ENCODE measurements at places on chromosomes 11 and 22. TPM values are rescaled to one million over a fixed set of nuclear protein-coding genes. Genes with fewer than 3 reads are reported as not detected.
A peak's percentile ranks its signal among the peaks of the same experiment; 100 is the strongest.

Gene BATF2
- total RNA-seq: 5.7 TPM

Gene OLFML1
- 0.66 TPM for total RNA-seq

Gene MOGAT2
- total RNA-seq: 0.09 TPM

Gene HTR3A
- total RNA-seq: 0.49 TPM

Gene OR51B4
- not detected for total RNA-seq

- no peaks in the 10 kb centered on the region for H3K36me3 ChIP-seq
- no peaks in the 10 kb centered on the region for H3K4me1 ChIP-seq
- DNase-seq: no peak
- H3K4me3 ChIP-seq: no peak overlapping the region
- H3K27ac ChIP-seq: no peak overlapping the region
- no peaks in the 10 kb centered on the region for H3K27me3 ChIP-seq
Measured at GRCh38 chr22:27556371-27556770, 245.2 kb downstream of the MN1 start.

DNA sequence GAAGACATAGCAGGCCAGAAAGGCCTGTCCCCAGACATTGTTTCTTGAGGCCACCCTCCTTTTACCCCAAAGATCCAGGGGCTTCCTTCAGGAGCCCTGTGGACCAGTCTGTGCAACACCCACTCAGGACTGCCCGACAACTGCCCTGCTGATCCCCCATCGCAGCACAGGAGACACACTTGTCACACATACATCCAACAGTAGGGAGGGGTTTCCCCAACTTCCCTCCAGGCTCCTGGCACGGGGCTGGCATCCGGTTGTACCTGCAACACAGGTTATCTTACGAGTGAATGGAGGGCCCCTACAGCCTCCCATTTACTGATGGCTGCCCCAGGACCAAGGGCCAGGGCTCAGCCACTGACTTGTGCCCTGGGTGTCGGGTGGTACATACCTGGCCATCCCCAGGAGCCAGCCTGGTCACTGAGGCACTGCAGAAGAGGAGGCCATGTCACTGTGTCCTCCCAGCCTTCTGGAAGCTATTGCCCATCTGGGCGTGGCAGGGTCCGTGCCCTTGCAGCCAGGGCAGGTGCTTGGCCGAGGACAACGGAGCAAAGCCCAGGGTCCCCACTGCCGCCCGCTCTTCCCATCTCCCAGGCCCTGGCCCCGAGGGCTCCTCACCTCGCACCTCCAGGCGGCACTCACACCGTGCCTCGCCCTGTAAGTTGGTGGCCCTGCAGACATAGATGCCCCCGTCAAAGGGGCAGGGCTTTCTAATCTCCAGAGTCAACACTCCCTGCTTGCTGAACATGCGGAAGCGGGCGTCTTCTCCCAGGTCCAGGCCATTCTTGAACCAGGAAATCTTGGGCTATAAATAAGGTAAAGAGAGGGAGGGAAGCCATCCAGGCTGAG, 20.8 kb downstream of the MYBPC3 start:
- H3K27ac ChIP-seq: no peak overlapping the region
- peaks cover 19% of the 10 kb centered on the region for H3K36me3 ChIP-seq
- no peak for DNase-seq
- H3K27me3 ChIP-seq: no peaks in the 10 kb centered on the region
- H3K4me3 ChIP-seq: no peak overlapping the region
- H3K4me1 ChIP-seq: no peaks in the 10 kb centered on the region

DNA sequence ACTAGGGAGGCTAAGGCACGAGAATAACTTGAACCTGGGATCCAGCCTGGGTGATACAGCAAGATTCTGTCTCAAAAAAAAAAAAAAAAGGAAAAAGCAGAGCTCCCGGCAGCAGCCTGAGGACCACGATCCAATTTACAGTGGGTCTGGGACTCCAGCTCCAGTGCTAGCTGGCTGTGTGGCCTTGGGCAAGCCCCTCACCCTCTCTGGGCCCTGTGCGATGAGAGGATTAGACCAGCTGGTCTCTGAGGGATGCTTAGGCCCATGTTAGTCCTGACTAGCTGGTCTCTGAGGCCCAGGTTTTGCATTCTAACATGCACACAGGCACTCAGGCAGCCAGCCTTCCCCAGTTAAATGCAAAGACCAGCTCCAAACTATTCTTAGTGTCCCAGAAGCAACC, 13.7 kb downstream of the CARD10 start:
- peaks cover 39% of the 10 kb centered on the region for H3K4me1 ChIP-seq
- H3K27me3 ChIP-seq: no peaks in the 10 kb centered on the region
- H3K36me3 ChIP-seq: no peaks in the 10 kb centered on the region
- no peak overlapping the region for H3K27ac ChIP-seq

DNA sequence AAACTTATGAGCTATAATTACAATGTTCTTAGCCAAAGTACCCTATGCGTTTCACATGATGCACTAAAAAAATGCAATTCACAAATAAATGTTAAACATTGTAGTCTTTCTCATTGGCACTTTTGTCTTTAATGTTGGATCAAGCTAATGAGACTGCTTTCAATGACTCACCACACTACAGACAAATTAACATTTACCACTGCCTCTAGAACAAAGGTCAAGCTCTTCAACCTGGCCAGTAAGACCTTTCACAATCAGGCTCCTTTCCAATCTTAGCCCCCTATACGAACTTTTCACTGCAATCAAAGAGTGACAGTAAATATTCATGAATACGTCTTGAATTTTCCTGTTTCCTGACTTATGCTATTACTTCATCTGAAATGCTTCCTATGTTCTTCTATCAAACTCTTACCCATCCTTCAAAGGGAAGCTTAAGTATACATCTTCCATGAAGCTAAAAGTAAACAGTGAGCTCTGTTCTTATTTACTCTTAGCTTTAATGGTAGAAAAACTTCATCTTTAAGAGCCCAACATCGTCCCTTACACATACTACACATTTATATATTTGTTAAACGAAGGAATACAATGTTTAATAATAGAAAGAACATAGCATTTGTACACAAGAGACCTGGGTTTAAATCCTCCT, 326.6 kb upstream of the PITPNB start:
- no peaks in the 10 kb centered on the region for H3K4me1 ChIP-seq
- H3K4me3 ChIP-seq: no peak overlapping the region
- H3K27ac ChIP-seq: no peak overlapping the region
- no peaks in the 10 kb centered on the region for H3K27me3 ChIP-seq

- H3K36me3 ChIP-seq: no peaks in the 10 kb centered on the region
- H3K27me3 ChIP-seq: no peaks in the 10 kb centered on the region
- H3K4me1 ChIP-seq: no peaks in the 10 kb centered on the region
- DNase-seq: no peak
Measured at GRCh38 chr22:37109242-37109917, at the start of gene TMPRSS6. Gene TMPRSS6 (minus strand): TSS chr22:37109713. CDS start chr22:37103417, 6,296 bp downstream.

DNA sequence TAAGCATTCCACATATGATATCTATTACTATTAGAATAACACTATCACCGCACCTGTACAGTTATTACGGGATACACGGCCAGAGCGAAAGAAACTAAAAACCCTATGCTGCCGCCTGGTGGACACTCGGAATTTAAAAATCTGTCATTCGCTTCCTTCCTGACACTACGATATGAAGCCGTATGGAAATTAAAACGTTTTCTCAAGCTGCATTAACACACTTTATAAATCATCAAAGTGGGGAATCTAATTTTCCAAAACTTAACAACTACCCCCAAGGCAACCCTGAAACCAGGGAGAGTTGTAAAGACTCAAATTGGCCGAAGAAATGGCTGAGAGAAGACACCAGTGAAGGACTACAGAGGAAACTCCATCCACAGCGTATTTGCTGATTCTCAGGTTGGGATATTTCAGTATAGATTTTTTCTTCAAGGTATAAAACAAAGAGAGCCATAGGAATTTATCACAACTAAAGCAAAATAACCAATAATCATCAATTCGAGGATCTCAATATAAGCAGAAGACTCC, 1.4 kb downstream of the CCDC73 start:
- H3K4me3 ChIP-seq: no peak overlapping the region
- H3K27me3 ChIP-seq: no peaks in the 10 kb centered on the region
- DNase-seq: no peak
- no peaks in the 10 kb centered on the region for H3K36me3 ChIP-seq
- no peak overlapping the region for H3K27ac ChIP-seq
- H3K4me1 ChIP-seq: no peaks in the 10 kb centered on the region

DNA sequence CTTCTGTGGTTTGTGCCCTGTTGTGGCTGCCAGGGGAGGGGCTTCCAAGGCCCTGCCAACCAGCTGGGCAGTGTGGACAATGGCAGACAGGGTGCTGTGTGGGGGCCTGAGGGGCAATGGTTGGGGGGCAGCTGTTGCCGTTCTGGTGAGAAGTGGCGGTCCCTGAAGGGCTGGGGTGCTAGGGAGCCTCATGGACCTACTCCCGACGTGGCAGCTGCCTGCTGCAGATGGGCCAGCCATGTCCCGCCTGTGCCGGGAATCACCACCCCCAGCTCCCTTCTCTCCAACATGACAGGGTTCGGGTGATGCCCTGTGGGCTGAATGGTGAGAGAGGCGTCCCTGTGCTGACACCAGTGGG, 74.2 kb downstream of the KCNQ1 start:
- no peaks in the 10 kb centered on the region for H3K36me3 ChIP-seq
- no peaks in the 10 kb centered on the region for H3K27me3 ChIP-seq
- DNase-seq: peak; percentile 9
- H3K4me3 ChIP-seq: no peak overlapping the region
- no peak overlapping the region for H3K27ac ChIP-seq

DNA sequence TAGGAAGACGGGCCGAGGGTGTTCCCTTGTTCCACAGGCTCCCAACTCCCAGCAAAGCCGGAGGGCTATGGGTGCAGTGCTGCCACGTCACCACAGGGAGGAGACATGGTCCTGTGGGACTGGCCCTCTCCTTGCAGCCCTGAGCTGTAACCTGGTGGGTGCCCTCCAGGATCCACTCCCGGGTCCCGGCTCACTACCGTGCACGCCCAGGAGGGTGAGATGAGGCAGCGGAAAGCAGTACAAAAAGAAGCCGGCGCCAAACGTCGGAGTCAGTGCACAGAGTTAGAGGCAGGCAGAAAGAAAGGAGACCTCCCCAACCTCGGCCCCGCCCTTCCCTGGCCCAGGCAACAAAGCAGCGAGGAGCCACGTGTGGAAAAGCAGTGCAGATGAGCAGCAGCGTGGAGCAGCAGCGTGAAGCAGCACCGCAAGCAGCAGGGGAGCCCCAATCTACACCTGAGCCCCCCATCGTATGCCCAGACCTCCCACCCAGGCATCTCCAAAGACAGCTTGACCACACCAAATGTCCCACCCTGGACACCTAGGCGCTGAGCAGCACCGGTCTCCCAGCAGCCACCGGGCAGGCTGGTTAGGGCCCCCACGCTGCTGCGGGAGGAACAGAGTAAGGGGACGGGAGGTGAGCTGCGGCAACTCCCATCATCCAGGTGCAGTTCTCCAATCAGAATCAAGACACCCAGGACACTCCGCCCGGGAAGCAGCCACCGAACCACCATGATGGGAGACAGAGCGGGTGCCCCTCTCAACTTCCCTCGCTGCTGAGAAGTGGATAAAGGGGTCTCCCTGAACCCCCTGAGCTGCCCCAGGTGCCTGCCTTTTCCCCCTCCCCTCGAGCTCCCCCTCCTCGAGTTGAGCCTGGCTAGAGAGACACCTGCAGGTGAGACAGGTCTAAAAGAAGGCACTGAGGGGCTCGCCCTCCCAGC, 28.8 kb downstream of the IGSF9B start:
- no peaks in the 10 kb centered on the region for H3K36me3 ChIP-seq
- peak; percentile 79 for DNase-seq
- peaks cover 4% of the 10 kb centered on the region for H3K4me1 ChIP-seq
- no peak overlapping the region for H3K4me3 ChIP-seq
- no peak overlapping the region for H3K27ac ChIP-seq
- H3K27me3 ChIP-seq: no peaks in the 10 kb centered on the region

DNA sequence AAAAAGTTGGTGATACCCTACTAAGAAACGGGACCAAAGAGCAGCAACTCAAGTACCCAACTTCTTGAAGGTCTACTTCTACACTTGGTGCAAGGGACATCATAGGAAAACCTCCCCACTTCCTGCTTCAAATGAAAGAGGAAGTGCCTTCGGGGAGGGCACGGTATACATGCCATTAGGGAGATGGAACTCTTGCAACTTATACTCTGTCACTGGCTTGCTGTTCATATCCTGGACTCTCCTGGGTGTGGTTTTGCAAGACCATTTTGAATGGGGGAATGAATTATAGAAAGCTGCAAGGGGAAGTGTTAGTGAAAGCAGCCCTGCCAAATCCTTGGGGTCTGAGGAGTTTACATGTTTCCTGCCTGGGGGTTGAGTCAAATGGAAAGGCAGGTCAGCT, 41.9 kb downstream of the CSNK2A3 start:
- H3K27ac ChIP-seq: no peak overlapping the region
- no peak overlapping the region for H3K4me3 ChIP-seq
- no peak for DNase-seq
- peaks cover 6% of the 10 kb centered on the region for H3K4me1 ChIP-seq
- no peaks in the 10 kb centered on the region for H3K27me3 ChIP-seq

GRCh38 chr11:15258433-15259165, 143.9 kb downstream of the INSC start:
- H3K27ac ChIP-seq: no peak overlapping the region
- no peak overlapping the region for H3K4me3 ChIP-seq
- H3K27me3 ChIP-seq: no peaks in the 10 kb centered on the region
- peak; percentile 25 for DNase-seq
- H3K4me1 ChIP-seq: no peaks in the 10 kb centered on the region

DNA sequence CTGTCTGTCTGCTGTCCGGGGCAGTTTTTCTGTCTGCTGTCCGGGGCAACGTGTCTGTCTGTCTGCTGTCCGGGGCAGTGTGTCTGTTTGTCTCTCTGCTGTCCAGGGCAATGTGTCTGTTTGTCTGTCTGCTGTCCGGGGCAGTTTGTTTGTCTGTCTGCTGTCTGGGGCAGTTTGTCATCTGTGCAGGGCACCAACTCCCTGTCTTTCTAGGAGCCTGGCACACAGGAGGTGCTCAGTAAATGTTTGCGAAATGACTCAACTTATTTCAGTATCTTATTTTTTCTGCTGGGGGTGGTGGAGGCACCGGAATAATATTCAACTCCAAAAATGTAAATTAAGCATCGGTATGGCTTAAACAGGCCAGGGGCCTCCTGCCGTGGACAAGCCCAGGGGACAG, 12.0 kb upstream of the TTLL12 start:
- no peaks in the 10 kb centered on the region for H3K27me3 ChIP-seq
- no peak overlapping the region for H3K4me3 ChIP-seq
- no peak overlapping the region for H3K27ac ChIP-seq
- no peaks in the 10 kb centered on the region for H3K36me3 ChIP-seq
- no peak for DNase-seq

DNA sequence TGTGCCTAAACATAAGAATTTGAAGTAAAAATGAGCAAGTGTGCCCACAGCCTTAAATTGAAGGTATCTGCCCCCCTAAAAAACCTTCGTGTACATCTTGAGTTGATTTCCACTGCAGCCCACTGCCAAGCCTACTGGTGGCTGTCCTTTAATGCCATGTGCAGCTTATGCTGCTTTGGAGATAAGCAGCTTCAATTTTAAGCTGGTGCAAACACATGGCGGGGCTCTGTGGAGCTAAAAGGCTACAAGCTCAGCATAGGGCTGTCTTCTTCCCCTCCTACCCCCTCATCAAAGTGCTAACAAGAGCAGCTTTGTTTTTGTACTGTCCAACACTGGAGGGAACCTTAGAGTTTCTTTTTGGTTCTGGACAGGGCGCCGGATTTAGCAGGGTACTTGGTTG, 128.5 kb upstream of the LMO1 start:
- DNase-seq: no peak
- no peaks in the 10 kb centered on the region for H3K4me1 ChIP-seq
- no peaks in the 10 kb centered on the region for H3K36me3 ChIP-seq

All from pancreas (tissue), 10 donors.